ENCODE measurements at places on chromosomes 4 and X. TPM values are rescaled to one million over a fixed set of nuclear protein-coding genes. Genes with fewer than 3 reads are reported as not detected.

- DNase-seq: peak; percentile 94
Measured at GRCh38 chr4:170026253-170027021, at the start of gene MFAP3L. TSS of gene MFAP3L (minus strand) at chr4:170026395. CDS start at chr4:170005877, 20,518 bp downstream.

DNA sequence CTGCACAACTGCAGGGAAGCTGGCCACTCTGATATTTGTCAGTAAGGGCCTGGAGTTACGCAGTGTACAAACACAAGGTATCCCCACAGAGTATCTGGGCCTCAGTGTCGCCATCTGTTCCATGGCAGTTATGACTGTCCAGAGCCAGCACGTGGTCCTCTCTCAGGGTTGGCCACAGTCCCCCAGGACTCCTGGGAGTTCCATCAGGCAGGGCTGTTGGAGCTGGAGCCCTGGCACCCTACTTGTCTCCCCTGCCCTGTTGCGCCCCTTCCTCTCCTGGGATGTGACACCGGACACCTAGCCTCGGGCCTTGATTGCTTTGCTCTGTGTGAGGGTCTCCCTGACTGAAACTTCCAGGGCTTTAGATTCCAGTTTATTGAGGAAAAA is 8.4 kb downstream of the HTRA3 start:
- DNase-seq: no peak

- DNase-seq: peak; percentile 74
Measured at GRCh38 chr4:65538571-65538970, 131.7 kb downstream of the EPHA5 start.

GRCh38 chr4:3387154-3387942 is 54.4 kb upstream of the HGFAC start:
- DNase-seq: no peak

- DNase-seq: no peak
Measured at GRCh38 chr4:102761296-102761701, 531 bp upstream of the MANBA start.

GRCh38 chr4:89625599-89626293 is 211.2 kb downstream of the SNCA start:
- DNase-seq: no peak

DNA sequence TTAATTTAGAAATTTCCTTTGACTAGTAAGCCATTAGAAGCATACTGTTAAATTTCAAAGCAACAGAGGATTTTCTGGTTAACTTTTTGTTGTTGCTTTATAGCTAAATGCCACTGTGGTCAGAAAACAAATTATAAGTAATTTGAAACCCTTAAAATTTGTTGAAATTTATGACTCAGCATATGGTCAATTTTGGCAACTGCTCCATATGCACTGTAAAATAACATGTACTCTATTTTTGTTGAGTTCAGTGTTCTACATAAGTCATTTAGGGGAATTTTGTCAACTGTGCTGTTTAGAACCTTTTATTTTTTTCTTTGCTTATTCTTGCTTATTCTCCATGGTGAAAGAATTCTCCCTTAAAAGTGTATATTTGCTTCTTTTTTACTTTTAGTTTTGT is 28.6 kb downstream of the SCLT1 start:
- DNase-seq: no peak

DNA sequence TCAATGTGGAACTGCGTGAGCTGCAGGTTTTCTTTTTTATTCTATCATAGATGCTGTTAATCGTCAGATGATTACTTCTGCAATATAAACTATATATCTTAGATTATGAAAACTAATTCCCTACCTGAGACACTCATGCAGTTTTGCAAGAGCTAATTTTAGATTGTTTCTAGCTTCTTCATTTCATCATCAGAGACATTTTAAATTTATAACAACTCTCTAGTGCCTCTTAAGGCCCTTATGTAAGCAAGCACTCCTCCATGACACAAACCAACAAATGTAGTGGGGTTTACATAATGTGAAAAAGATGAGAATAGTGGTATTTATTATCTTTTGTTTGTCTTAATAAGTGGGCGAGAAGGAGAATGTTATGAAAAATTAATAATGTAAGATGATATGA is 170.2 kb upstream of the ETNPPL start:
- DNase-seq: no peak

- DNase-seq: no peak
Measured at GRCh38 chr4:147407261-147408045, 73.4 kb upstream of the EDNRA start.

- no peak for DNase-seq
Measured at GRCh38 chr4:73976716-73977115, 5.1 kb downstream of the PF4 start.

- peak; percentile 59 for DNase-seq
Measured at GRCh38 chr4:166091912-166092510, 219.0 kb downstream of the TLL1 start.

DNA sequence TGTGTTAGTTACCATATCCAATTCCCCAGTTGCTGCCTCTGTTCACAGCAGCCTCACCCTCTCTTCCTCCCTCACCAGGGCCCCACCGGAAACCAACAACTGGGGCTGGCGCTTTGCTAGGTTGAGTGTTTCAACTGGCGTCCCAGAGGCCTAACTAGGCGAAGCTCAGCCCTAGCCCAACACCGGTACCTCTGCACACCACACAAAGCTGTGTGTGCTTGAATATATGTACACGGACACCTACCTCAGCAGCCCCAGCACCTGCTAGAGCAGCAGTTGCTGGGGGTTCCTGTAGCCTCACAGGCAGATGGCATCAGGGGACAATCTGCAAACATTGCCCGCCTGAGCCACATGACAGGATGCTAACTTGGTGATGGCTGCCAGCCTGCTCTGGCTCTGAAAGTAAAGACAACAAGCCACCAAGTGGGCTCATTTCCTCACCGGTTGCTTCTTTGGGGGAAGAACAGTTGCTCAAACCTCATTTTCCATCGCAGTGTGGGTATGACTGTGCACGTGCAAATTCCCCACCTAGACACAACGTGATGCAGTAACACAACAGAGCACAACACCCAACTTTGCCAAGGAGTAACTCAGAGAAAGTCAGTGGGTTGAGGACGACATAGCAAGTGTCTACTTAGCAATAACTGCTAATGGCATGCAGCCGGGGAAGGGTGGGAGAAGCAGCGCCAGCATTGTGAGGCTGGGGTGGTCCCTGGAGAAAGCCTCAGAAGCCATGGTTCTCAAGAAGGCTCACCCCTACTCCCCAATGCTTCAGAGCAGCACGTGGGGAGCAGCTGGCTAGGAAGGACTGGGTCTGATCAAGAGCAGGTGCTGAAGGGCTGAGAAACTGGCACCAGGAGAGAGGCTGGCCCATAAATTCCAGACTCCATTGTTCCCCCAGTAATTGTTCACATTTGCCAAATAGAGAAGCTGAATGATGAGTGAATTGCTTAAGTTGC is 139.5 kb downstream of the SH3KBP1 start:
- no peak for DNase-seq

- peak; percentile 38 for DNase-seq
Measured at GRCh38 chr4:154332681-154333421, 158.7 kb downstream of the DCHS2 start.

- no peak for DNase-seq
Measured at GRCh38 chr4:2771264-2771663, 15.1 kb upstream of the TNIP2 start.

GRCh38 chr4:16676230-16676770 is 222.1 kb downstream of the LDB2 start:
- DNase-seq: no peak

DNA sequence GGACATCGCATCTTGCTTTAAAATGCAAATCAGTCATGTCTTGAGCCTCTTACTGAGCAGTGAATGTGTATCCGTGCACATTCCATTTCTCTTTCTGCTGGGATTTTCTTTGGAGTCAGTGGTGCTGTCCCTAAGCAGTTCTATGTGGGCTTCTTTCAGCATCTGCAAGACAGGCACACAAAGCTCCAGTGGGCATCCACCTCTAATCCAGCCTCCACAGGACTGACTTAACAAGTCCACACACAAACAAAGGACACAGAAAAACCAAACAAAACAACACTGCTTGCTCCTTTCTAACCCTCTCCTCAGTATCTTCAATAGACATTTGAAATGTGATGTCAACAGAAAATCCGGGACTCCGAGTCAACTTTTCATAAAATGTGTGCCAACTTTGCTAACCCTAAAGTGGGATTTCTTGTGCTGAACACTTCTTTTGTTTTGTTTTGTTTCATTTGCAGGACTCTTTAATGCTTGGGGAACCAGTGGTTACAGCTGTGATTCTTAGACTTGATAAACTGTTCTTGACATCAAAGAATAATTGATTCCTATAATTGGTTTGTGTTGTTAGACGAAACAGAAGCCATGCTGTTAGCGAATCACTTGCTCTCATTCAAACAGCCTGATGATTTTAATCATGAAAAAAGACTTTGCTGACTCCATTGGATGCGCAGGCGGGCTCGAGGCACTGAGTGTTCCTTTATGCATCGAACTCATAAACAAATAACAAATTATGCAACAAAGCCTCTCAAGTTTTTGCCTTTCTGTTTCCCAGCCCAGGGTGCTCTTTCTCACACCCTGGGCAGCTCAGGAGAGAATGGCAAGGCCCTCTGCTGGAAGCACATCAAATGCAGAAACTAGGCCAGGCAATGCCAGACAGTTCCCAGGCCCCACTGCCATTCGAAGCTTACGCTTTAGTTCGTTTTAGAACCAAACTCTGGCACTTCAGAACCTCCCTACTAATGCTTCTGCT is 20.1 kb downstream of the ETNPPL start:
- peak; percentile 7 for DNase-seq

GRCh38 chrX:134569306-134569705 is 89.0 kb downstream of the PLAC1 start:
- no peak for DNase-seq

- DNase-seq: no peak
Measured at GRCh38 chr4:183257808-183258207, 62.3 kb downstream of the CLDN22 start.

GRCh38 chrX:44415639-44416386 is 72.3 kb upstream of the EFHC2 start:
- DNase-seq: no peak

TRIM75 gene
- not detected for total RNA-seq

ATP2B3 gene
- total RNA-seq: 0.42 TPM

GAB3 gene
- total RNA-seq: 0.09 TPM

DUX4 gene
- not detected for total RNA-seq

FAM236D gene
- total RNA-seq: not detected

MSMO1 gene
- 137 TPM for total RNA-seq

TLR6 gene
- 0.59 TPM for total RNA-seq

MAPK10 gene
- 6.8 TPM for total RNA-seq

Data from A673 (cell line).